NCI-H774 (cell line): ENCODE measurements at places on chromosomes 1 and 21.

DNA sequence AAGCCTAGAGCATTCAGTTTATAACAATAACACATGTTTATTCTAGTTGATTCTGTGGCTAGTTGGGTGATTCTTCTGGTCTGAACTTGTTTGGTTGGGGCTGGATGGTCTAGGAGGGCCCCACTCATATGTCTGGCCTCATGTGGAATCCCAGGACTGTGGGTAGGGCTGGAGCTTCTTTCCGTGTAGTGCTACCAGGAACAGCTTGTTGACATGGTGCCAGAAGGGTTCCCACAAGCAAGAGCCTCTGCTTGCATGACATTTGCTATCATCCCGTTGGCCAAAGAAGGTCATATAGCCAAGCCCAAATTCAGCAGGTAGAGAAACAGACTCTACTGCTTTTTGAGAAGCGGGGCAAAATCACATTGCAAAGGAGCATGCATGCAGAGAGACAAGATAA, 67.6 kb upstream of the PPP2R5A start:
- DNase-seq = no peak

- no peak for DNase-seq
These were observed 252.7 kb downstream of the AKT3 start for GRCh38 chr1:243597383-243597782.

DNA sequence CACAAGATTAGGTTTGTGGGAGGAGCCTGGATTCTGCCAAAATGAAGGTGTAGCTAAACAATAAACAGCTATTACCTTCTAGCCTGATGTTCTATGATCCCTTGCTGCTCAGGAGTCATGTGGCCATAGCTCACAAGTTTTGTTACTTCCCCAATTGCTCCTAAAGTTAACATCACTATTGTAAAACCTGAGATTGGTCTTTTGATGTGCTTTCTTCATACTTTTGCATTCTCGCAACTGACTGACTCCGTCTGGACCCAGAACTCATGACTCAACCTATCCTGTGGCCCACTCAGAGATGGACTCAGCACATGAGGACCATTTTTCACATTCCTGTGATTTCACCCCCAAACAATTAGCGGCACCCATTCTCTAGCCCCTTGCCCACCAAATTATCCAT, 69.1 kb downstream of the PTGS2 start:
- no peak for DNase-seq

GRCh38 chr1:85502171-85502570, 37.2 kb upstream of the DDAH1 start:
- no peak for DNase-seq

- DNase-seq = no peak
These were observed 22.7 kb upstream of the ACTL8 start for GRCh38 chr1:17732475-17732874.

GRCh38 chr21:44932408-44933181, 7.2 kb upstream of the SLX9 start:
- DNase-seq = no peak

DNA sequence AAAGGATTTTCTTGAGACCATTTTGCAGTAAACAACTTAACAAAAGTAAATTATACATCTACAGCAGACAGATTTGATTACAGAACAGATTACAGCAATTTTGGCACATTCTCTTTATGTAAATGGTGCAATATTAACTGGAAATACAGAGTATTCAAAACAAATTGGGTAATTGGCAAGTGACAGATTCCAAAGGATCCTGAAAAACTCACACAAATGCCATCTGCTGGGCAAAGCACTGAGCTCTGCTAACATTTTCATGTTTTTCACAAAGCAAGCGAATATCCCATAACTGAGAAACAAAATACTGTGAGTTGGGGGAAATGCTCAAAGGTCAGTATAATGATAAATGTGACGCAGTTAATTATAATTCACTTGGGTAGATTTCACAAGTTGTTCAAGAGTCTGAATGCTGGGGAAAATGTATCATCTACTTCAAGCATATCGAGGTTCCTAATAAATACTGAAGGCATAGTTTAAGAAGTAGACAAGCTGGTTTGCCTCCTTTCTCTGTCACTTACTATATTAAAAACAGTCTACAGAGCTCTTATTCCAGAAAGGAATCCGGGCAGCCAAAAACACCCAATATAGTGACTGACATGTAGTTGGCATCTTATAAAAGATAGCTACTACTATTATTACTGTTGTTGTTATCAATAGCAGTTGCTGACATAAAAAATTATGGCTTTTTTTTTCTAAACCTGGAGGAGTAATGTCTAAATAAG, 75.8 kb upstream of the SDC3 start:
- no peak for DNase-seq

GRCh38 chr1:16009030-16009460, 5.0 kb downstream of the SRARP start:
- peak; percentile 2 for DNase-seq

- no peak for DNase-seq
These were observed 129.7 kb upstream of the L1TD1 start for GRCh38 chr1:62064829-62065407.

DNA sequence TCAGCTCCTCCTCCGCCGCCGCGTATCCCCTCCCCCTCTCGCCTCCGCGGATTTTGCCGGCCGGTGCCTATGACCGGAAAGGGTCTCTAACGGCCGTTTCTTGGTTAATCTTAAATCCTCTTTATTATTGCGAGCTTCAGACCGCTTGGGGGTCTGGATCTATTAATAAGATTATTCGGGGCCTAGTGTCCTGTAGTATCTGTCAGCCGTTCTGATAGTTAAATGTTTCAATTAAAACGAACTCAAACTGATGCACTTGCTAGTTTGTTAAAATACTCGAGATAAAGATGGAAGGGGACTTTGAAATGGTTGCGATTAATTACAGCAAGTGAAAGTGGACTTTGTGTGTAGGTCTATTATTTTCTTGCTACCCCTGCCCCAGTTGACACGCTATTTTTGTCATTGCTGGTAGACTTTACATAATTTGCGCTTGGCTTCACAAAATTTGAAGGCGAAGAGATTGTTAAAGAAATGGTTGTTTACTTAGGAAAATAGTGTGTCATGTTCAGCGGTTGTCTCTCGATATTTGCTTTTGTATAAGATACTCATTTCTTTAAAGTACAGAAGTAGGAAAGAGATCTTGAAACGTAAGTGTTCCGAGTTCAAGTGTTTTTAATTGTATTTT, 779 bp downstream of the SON start:
- DNase-seq = peak; percentile 47

- DNase-seq = no peak
These were observed 22.5 kb upstream of the RHBDL2 start for GRCh38 chr1:38964140-38964548.

DNA sequence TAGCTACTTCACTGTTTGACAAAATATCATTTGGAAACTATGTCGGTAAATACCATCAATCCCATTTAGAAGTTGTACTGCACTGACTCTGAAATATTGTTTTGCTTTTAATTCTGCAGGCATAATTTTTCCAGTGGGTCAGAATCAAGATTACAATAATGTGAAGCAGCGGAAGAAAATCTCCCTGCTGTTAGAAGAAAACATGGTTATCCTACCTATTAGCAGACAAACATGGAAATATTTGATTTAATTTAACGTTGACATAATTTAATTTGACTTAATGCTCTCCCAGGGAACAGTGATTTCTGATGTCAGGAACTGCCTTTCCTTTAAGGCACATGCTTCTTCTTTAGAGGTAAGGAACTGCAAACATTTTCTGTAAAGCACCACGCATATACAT, 634.0 kb downstream of the LTN1 start:
- no peak for DNase-seq

GRCh38 chr1:114111731-114112641, 41.7 kb downstream of the SYT6 start:
- DNase-seq = no peak

DNA sequence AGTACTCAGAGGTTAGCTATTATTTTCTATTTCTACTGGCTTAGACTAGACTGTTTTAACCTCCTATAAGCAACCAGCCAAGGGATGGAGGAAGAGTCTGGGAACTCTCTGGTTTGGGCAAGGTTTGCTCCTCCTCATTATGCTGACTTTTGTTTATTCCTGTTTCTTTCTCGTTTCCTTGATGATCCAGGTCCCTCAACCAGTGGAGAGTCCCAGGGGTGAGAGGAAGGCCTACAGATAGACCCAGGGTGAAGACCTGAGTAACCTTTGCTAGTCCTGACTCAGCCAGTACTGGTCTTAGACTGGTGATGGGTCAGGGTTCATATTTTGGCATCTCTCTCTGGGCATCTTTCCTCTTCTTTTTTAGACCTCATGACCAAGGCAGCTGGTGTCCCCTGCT, 5.4 kb downstream of the TUFT1 start:
- no peak for DNase-seq

GRCh38 chr1:11796036-11796828, 9.5 kb downstream of the MTHFR start:
- DNase-seq = no peak

- DNase-seq = no peak
These were observed 7.1 kb downstream of the C1orf226 start for GRCh38 chr1:162388615-162389014.

- no peak for DNase-seq
These were observed 62.8 kb downstream of the OVGP1 start for GRCh38 chr1:111364690-111365089.

- DNase-seq = no peak
These were observed 15.6 kb downstream of the METTL18 start for GRCh38 chr1:169779150-169779549.

DNA sequence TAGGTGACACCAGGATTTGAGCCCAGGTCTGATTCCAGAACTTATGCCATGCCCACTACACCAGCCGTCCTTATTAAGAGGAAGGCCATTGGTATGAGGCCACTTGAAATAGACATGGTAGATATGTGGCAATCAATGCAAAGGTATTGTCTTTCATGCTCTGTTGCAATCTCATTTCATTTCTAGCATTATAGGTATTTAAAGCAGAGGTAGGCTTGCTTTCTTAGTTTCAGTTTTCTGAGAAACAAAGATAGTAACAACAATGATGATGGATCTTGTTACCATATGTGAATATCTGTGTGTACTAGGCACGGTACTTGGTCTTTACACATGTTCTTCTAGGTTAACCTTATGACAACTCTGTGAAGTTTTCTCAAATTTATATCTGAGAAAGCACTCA, 113.1 kb downstream of the FGGY start:
- DNase-seq = no peak
